ENCODE measurements at places on chromosomes 7 and 10.

DNA sequence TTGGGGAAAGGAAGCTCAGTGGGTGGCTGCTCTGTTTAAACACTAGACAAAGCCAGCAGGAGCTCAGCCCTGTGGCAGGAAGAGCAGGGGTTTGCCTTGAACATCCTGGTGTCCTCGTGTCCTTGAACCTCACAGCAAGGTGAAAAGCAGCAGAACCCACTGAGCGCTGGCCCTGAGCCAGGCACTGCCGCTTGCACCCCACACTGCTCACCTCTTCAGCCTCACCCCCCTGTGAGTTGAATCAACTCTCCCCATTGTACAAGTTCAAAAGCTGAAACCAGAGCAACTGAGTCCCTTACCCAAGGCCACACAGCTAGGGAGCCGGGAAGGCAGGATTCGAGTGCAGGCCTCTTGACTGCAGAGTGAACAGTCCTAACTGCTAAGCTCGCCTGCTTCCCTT lies 32.0 kb downstream of the SLC29A3 start:
- no peak for DNase-seq

GRCh38 chr7:88758381-88759229 lies 895 bp upstream of the ZNF804B start:
- no peak for DNase-seq

- no peak for DNase-seq
Measured at GRCh38 chr10:86336341-86336740, 30.3 kb downstream of the GRID1 start.

- DNase-seq = no peak
Measured at GRCh38 chr10:37733822-37734221, 123.6 kb downstream of the ZNF248 start.

DNA sequence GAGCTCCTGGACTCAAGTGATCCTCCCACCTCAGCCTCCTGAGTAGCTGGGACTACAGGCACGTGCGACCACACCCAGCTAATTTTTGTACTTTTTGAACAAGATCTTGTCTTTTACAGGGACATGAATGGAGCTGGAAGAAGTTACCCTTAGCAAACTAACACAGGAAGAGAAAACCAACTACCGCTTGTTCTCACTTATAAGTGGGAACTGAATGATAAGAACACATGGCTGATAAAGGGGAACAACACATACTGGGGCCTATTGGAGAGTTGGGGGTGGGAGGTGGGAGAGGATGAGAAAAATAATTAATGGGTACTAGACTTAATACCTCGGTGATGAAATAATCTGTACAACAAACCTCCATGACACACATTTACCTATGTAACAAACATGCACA lies 70.9 kb upstream of the INHBA start:
- no peak for DNase-seq

DNA sequence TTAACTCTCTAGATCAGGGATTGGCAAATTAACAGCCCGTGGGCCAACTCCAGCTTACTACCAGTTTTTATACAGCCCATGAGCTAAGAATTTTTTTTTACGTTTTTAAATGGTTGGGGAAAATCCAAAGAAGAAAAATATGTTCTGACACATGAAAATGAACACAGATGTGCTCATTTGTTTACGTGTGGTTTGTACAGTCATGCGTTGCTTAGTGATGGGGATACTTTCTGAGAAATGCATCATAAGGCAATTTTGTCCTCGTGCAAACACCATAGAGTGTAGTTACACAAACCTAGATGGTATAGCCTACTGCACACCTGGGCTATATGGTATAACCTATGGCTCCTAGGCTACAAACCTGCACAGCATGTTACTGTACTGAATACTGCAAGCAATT lies 8.3 kb upstream of the SMKR1 start:
- DNase-seq = no peak

DNA sequence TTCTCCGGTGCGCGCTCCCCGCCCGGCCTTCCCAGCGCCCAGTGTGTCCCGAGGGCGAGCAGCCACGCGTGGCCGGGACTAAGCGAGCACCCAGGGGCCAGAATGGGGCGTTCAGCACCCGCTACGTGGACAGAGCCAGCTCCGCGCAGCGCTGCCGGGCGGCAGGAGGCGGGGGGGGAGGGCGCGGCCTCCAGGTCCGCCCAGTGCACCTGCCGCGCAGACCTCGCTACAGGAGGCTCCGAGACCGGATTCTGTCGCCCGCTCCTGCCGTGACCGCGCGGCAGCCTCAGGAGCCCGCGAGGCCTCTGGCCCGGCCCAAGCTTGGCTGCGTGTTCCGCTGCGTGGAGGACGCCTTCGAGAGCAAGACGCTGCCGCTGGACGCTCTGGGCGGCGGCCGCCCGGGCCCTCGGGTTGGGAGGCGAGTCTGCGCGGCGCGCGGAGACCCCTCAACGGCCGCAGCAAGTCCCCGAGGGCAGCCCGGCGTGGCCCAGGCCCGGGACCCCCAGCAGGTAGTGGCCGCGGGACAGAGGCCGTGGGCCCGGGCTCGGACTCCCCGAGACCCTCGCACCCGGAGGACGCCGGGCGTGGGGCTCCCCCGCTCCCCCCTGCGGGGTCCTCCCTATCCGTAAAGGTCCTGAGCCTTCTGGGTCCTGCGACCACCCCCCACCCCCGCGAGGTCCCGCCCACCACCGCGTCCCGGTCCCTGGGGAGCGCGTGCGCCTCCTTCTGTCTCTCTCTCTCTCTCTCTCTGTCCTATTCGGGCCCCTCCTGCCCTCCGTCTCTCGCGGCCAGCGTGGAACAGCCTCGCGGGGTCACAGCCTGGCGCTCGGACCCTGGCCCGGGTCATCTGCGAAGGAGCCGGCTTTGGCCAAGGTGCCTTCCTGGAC lies 904 bp upstream of the DPYSL4 start:
- DNase-seq = no peak

- DNase-seq = no peak
Measured at GRCh38 chr10:114577133-114577532, 80.9 kb downstream of the ABLIM1 start.

- no peak for DNase-seq
Measured at GRCh38 chr10:62264702-62265436, 3.8 kb downstream of the RTKN2 start.

DNA sequence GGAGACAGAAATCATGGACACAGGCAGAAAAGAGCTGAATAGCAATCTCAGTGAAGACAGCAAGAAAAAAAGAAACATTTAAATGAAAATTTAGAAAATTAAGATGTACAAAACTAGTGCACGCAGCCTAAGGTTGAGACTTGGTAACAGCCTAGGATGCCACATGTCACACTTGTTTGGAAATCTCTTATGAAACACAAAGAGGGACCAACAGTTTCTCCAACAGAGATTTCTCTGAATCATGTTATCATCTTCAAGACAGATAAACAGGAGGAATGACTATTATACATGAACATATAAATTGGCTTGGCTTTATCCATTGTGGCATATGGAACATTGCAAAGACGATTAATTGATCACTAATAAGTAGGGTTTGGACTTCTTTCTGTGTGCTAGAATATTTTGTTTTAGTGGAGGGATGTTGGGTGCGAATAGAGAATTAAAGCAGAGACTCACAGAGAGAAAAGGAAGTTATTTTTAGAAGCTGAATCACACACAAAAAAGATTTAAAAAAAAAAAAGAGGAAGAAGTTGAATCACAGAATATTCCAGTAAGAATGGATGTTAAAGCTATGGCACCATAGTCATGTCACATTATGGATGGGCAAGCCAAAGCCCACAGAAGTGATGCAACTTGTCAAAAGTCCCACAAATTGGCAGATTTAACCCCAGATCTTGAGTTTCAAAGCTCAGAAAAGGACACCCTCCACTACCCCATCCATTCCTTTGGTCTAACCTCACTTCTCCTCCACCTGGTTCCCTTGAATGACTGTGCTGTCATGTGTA lies 91.6 kb downstream of the MYOF start:
- DNase-seq = no peak

GRCh38 chr10:127979566-127979965 lies 72.7 kb downstream of the PTPRE start:
- DNase-seq = no peak

DNA sequence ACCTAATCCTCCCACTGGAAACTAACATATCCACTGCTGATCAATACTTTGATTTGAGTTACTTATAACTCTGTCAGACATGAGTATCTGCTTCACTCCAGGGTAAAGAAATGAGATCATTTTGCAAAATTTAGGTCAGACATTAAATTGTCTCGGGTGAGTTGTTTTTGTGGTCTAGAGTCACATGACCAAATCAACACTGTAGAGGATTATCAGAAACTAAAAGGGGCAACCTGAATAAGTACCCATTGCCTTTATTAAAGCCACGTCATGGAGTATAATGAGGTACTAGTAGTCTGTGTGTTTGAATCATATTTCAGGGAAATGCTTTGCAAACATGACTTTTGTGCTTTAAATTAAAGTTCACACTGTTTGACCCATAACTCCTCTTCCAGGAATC lies 107.7 kb upstream of the ADO start:
- DNase-seq = no peak

- no peak for DNase-seq
Measured at GRCh38 chr7:132456418-132456817, 119.9 kb downstream of the PLXNA4 start.

DNA sequence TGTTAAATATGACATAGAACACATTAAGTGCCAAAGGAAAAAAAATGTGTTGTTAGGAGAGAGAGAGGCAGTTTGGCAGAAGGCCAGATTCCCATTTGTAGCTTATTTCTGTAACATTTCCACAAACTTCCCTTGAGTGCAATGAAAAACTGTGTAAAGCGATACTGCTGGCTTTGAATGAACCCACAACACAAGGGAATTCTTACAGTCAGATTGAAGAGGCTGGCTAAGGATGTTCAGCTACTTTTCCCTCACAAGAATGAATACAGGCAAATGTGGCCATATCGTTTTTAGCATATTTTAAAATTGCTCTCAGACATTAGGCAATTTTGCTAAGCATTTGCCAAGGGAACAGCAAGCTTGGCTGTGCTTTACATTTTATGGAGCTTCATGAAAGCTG lies 614.1 kb upstream of the FZD8 start:
- no peak for DNase-seq

DNA sequence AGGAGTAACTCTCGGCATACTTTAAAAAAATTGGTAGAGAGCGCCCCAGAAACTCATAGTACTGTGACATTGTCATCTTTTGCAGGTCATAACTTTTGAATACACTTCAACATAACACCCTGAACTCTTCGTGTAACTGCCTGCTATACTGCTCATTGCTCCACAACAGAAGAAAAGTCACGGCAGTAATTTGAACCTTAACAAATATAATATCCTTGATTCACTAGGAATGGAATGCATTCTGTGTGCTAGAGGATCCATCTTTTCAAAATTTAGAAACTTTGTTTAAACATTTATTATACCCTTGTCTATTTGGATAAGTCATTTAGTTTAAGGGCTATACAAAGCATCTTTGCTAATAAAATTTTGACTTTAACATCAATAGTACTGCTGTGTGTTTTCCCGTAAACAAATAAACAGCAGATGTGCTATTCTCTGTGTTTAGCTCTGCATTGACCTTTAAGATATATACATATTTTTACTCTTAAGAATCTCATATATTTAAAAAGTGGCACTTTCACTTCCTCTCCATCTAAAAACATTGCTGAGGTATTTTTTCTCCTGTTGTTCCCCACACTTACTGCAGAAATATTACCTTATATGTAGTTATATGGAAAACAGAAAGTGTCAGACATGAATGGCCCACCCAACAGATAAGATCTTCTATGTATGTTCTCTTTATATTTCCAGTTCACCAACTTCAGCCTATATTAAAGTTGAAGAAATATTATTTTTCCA lies 217.6 kb upstream of the TMEM229A start:
- no peak for DNase-seq

GRCh38 chr7:74502216-74502891 lies 48.6 kb downstream of the GTF2IRD1 start:
- DNase-seq = no peak

- DNase-seq = no peak
Measured at GRCh38 chr7:74627661-74628411, 29.7 kb upstream of the GTF2I start.

- no peak for DNase-seq
Measured at GRCh38 chr10:107033799-107034422, 130.6 kb downstream of the SORCS1 start.

Data from GM19239 (cell line).